ENCODE measurements at places on chromosomes 1 and 21.

DNA sequence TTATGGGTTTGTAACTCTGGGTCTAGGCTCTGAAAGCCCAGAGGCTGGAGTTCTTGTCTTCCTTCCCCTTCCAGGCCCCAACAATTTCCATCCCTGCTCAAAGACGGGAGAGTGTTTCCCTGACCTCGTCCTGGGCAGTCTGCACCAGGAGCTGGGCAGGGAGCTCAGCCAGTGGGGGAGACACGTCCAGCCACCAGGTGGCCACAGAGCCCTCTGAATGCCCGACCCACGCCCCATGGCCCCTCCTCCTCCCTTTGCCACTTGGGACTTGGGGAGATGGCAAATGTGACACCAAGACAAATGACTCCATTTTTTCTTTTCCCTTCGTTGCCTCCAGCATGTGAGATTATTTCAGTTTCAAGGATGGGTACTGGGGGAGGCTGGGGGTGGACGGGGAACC is 159.9 kb upstream of the AJAP1 start:
- DNase-seq: no peak

- peak; percentile 55 for DNase-seq
Measured at GRCh38 chr1:162349635-162350330, 26.9 kb downstream of the SPATA46 start.

DNA sequence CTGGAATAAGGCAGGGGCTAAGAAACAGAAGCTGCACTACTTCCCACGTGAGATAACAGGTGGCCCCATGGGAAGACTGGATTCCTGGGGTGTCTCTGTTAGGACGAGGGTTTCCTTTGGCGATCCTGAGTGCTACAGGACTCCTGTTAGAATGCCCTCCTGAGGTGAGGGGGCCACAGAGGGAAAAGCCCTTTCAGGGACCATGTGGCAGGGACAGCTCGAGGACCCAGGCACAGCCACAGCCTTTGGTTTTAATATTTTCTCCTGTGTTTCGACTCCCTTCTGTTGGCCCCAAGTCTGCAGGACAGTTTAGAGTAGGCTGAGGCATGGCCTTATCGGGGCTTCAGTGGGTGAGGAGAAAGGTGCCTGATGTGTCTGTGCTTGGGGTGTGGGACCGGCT is 12.6 kb downstream of the TTC39A start:
- DNase-seq: no peak

DNA sequence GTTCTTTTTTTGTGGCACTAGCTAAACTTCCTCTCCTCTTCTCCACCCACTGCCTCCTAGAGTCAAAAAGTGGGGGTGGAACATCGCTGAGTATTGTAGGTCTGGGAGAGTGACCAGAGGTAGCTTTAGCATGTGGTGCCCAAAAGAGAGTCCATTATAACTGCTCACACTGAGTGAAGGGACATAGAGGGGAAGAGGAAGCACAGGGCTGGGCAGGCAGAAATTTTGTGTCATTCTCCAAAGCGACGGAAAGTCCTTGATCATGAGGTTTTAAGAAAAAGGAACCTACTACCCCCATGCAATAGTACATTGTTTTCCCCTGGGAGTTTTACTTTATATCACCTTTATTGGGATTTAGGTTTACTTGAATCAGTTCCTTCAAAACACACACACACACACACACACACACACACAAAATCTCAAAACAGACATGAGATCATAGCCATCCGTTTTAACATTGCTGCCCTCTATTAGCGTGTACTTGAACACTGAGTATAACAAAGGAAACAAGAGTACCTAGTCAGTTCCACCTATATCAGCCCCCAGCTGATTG is 4.1 kb downstream of the CD84 start:
- no peak for DNase-seq

- peak; percentile 66 for DNase-seq
Measured at GRCh38 chr21:36630485-36631206, 68.3 kb upstream of the SIM2 start.

- DNase-seq: no peak
Measured at GRCh38 chr1:155650231-155650757, 38.3 kb downstream of the YY1AP1 start.

DNA sequence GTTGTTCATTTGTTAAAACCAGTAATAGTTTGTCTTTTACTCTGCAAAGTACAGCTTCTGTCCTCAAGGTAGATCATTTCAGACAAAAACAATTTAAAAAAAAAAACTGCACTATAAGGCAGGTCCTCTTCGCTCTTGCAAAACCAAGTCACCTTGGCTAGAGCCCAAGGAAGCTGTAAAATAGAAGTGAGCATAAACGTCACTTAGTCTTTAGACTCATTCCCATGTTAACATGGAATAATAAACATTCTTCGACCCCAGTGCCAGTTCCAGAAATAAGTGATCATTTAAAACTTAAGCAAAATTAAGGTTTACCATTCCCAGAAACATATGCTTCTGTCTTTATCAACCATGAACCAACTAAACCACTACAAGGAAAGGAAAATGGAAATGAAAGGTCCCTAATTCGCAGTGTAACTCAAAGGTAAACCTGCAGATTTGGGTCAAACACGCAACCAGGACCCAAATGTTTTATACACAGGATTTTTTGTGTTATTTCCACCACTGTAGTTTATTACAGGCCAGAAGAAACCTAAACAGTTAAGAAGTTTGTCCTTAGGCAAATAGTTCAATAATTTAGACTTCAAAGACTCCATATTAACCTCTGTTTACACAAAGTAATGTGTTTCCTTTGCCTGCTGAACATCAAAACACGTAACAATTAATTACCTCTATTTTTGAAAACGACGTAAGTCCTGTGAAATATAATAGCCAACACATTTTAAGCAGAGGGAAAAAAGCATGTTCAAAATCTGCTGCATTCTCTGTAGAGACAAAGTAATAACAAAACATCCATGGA is 54.6 kb downstream of the TGFBR3 start:
- no peak for DNase-seq

DNA sequence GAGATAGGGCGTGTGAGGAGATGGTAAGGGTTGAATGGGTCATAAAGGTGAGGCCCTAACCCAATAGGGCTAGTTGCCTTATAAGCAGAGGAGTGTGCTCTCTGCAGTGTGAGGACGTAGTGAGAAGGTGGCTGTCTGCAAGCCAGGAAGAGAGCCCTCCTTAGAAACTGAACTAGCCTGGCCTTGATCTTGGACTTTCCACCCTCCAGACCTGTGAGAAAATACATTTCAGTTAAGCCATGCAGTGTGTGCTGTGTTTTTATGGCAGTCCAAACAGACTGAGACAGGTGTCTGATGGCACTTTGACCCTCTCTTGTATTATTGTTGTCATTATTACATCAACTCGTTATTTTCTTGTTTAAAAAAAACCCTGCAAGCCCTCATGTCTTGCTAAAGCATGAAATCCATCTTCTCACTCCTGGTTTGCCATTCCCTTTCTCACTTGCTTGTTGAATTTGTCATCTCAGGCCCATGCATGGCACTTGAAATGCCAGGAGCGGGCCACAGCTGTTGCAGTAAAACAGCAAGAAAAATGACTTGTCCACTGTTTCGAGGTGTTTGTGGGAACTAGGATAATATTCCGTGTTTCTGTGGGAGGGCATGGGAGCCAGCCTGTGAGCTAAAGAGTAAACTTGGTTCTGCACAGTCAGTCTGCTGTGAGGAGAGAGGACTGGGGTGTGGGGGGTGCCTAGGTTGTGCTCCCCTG is 78.6 kb downstream of the STUM start:
- DNase-seq: no peak

- DNase-seq: peak; percentile 65
Measured at GRCh38 chr21:38470755-38471154, 27.5 kb downstream of the ERG start.

- DNase-seq: no peak
Measured at GRCh38 chr1:245242989-245243388, 88.2 kb downstream of the KIF26B start.

- DNase-seq: no peak
Measured at GRCh38 chr1:209029737-209030136, 553.8 kb upstream of the CAMK1G start.

DNA sequence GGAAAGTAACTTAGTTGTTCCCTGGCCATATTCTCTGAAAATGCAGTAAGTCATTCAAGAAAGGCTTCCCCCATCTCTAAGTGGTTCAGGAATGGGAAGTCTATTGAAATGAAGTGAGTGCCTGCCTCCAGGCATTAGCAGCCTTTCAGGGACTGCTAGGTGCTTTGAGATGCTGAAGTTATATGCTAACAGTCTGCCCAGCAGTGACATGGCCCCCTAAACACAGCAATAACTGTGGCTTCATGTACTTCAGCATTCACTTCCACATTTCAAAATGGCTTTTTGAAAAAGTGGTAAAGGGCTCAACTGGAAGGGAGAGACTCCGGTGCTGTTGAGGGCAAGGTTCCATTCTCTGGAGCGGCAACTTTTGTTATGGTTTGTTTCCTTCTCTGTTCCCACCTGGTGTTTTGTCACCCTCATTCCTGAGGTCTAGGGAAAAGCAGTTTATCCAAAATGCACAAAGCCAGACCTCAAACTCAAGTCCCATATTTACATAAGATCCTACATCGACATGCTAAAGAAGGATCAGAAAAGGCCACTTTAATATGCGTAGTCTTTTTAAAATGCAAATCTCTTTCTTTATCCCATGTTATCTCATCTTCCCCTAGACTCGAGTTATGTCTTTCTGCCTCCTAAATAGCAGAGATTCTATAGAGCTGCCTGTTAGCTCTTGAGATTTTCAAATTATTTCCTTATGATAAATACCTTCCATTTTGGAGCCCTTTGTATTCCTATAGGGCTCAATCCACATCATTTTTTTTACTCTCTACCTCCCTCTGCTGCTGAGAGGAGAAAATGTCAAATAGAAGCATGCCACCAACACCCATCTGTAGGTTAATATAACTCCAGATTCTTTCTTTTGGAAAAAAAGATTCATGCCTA is 34.2 kb upstream of the LRRC8C start:
- peak; percentile 32 for DNase-seq

GRCh38 chr1:30976143-30976542 is 67.6 kb upstream of the SDC3 start:
- no peak for DNase-seq

GRCh38 chr1:184937729-184938128 is 36.6 kb downstream of the NIBAN1 start:
- no peak for DNase-seq

- no peak for DNase-seq
Measured at GRCh38 chr1:9653491-9654050, 2.0 kb downstream of the PIK3CD start.

- no peak for DNase-seq
Measured at GRCh38 chr21:41399246-41399800, 26.7 kb upstream of the MX1 start.

- peak; percentile 44 for DNase-seq
Measured at GRCh38 chr1:198892065-198892464, 253.2 kb downstream of the PTPRC start.

GRCh38 chr1:10663678-10664035 is 132.8 kb downstream of the CASZ1 start:
- DNase-seq: no peak

DNA sequence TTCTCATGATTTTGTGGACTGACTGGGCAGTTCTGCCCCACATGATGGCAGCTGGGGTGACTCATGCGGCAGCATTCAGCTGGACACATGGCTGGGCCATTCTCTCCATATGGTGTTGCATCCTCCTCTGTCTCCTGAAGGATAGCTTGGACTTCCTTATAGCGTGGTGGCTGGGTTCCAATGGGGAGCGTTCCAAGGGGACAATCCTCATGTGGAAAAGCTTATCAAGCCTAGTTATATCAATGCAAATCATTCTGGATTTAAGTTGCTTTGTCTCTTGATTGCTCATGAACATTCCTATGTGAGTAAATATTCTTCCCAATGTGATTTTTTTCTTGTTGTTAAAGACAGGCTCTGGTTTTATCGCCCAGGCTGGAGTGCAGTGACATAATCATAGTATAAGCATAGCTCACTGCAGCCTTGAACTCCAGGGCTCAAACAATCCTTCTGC is 13.2 kb upstream of the SLC2A1 start:
- DNase-seq: peak; percentile 83

DNA sequence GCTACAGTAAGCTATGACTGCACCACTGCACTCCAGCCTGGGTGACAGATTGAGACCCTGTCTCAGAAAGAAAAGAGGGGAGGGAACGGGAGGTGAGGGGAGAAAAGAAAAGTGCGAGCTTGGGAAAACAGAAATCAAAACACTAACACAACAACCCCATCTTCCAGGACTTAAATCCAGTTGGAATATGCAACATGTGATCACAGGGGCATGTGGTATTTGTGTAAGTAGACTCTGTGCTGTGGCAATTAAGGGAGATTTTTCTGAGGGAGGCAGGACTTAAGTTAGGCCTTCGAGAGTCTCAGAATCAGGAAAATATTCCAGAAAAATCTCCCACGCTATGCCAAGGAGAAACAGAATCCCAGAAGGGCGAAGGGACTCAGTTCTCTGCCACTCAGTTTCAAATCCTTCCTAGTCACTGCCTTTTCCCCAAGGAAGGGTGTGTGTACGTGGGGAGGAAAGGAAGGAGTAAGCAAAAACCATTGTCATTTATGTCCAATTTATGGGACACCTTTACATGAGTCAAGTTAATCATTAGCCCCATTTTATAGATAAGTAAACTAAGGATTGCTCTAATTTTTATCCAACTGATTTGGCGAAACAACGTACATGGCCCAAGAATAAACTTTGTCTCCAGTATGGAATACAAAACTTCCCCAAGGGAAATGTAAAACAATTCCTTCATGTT is 12.3 kb downstream of the ID3 start:
- DNase-seq: no peak

DNA sequence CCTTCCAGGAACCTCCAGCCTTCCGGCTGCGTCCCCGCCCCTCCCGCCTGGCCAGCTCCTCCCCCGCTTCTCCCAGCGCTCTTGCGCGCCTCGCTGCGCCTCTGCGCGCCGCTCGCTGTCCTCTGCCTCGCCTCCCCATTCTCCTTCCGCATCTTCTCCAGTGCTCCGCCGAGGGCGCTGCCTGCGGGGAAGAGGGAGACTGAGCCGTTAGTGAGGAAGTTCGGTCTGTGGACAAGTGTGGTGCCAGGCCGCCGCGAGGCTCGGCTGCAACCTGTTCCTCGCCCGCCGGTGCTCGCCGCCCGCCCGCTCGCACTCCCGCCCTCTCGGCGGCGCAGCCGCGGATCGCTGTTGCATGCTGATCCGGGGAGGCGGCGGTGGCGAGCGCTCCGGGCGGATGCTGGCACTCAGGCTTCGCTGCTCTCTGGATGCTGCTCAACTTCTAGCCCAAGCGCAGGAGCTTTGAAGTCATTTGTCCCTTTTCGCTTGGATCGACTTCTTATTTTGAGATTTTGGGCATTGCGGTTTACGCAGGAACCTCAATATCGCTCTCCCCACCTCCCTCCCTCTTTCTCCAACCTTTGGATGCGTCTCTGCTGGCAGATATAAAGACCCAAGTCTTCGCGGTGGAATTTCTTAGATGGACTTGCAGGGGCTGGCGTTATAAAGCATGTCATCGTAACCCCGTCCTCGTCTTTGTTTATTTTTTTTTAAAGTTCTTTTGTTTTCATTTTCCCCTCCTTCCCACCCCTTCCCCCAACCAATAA is 614 bp upstream of the CACNA1E start:
- peak; percentile 70 for DNase-seq

GRCh38 chr1:237877631-237878030 is 13.1 kb downstream of the ZP4 start:
- no peak for DNase-seq

GRCh38 chr1:229249854-229250644 is 20.9 kb upstream of the RAB4A start:
- DNase-seq: no peak

Measured in Daoy (cell line).